Activated naive CD4-positive, alpha-beta T cell treated with anti-CD3 and anti-CD28 coated beads, Interleukin-2, amount 50 U/mL, for 72 hours (primary cell): ENCODE measurements at places on chromosomes 3 and 15.
A peak's percentile ranks its signal among the peaks of the same experiment; 100 is the strongest.

GRCh38 chr3:94071713-94072284 lies 8.9 kb downstream of the NSUN3 start:
- DNase-seq, result no peak

GRCh38 chr3:36843065-36844051 lies 79.0 kb upstream of the DCLK3 start:
- DNase-seq, result peak; percentile 67

DNA sequence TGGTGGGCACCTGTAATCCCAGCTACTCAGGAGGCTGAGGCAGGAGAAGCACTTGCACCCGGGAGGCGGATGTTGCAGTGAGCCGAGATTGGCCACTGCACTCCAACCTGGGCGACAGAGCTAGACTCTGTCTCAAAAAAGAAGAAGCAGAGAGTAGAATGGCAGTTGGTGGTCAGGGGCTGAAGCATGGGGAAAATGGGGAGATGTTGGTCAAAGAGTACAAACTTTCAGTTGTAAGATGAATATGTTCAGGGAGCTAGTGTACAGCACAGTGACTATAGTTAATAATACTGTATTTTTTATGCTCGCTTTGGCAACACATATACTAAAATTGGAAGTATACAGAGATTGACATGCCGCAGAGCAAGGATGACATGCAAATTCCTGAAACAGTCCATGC lies 41.5 kb downstream of the PCNP start:
- DNase-seq, result no peak

DNA sequence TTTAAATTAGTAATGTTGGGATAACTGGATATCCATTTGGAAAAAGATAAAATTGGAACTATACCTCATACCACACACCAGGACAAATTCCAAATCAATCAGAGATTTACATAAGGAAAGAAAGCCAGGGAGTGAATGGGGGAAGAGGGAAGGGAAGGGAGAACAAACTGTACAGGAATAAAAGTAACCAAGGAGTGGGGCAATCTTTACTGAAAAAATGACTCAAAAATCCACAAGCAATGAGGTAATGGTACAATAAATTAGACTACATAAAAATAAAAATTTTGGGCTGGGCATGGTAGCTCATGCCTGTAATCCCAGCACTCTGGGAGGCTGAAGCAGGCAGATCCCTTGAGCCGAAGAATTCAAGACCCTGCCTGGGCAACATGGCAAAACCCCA lies 82.6 kb downstream of the MLH1 start:
- DNase-seq, result no peak

DNA sequence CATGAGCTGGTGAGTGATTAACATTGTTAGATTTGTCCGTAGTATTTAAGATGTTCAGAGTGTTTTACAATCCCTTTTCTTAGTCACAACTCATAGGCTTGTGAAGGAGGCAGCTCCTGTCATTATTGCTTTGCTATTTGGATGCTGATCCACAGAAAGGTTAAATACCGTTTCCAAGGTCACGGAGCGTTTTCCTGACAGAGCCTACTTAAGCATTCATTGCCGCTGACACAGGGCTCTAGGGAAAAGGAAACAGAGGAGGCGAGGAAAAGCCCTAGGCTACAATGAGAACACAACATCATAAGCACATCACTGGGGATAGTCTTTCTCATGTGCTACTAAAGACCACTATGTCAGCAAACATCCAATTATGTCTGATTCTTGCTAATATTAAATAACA lies 38.5 kb upstream of the CPB1 start:
- DNase-seq, result no peak

DNA sequence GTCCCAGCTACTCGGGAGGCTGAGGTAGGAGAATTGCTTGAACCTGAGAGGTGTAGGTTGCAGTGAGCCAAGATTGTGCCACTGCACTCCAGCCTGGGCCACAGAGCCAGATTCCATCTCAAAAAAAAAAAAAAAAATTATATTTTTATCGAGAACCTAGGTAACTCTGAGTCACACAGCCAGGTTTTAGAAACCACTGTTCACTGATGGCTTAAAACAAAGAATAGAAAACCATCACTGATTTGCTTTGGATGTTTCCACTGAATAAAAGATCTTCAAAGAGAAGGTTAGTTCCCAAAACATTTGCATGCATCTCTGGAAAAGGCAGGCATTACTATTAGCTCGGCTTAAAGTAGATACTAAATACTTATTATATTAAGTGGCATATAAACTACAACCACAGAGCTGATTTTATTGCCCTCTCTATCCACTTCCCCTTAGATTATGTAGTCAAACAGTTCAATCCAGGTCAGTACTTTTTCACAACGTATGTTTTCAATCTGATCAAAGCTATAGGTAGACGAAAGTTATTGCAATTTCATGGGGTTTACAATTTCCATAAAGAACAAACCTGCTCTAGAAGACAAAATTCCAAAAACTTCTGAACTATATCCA lies 1.4 kb downstream of the B4GALT4 start:
- DNase-seq, result no peak

DNA sequence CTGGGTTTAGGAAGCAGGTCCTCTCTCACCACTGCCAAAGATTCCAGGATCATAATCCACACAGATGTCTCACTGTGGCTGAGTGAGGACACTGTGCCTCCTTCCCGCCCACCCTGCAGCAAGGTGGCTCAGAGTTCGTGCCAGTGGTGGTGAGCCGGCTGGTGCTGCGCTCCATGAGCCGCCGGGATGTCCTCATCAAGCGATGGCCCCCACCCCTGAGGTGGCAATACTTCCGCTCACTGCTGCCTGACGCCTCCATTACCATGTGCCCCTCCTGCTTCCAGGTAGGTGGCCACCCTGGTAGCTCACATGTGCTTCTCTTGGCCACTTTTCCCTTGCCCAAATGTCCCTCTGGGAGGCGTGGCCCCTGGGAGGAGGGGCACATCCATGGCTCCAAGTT lies 9.0 kb upstream of the RHO start:
- DNase-seq, result no peak

- no peak for DNase-seq
Observed at GRCh38 chr15:96166223-96167200, 164.0 kb upstream of the NR2F2 start.

DNA sequence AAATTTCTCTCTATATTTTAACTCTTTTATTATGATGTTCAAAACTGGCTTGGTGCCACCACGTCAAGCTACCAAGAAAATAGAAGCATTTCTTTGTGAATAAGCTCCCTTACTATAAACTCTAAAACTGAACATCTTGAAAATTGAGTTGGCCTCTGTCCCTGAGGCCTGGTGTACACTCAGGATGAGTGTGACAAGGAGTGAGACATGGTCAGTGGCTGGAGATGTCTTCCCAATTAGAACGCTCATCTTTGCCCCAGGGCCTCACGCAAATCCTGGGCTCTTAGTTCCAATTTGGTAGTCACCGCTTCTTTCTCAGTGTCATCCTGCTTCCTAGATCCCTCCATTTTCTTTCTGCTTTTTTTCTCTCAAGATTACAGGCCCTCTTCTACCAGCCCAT lies 26.2 kb downstream of the SLC2A2 start:
- DNase-seq, result no peak

DNA sequence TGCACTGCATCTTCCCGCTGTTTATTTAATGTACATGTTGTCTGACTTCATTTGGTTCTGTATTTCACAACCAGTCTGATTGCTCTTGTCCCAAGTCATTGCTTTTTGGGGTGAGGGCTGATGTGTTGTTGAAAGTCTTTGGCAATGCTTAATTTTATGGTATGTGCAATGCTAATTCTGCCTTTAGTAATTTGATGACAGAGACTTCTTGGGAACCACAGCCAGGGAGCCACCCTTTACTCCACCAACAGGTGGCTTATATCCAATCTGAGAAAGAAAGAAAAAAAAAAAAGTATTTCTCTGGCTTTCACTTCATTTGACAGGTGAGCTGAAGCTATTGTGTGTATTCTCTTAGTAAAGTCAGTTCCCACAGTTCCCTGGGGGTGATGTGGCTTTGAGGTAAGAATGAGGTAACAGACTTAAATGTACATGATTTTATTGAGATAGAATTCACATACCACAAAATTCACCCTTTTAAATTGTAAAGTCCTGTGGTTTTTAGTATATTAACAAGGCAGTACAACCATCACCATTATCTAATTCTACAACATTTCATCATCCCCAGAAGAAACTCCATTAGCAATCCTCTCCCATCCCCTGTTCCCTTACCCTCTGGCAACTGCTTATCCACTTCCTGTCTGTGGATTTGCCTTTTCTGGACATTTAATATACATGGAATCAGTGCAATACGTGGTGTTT lies 97.3 kb downstream of the SLCO3A1 start:
- no peak for DNase-seq

DNA sequence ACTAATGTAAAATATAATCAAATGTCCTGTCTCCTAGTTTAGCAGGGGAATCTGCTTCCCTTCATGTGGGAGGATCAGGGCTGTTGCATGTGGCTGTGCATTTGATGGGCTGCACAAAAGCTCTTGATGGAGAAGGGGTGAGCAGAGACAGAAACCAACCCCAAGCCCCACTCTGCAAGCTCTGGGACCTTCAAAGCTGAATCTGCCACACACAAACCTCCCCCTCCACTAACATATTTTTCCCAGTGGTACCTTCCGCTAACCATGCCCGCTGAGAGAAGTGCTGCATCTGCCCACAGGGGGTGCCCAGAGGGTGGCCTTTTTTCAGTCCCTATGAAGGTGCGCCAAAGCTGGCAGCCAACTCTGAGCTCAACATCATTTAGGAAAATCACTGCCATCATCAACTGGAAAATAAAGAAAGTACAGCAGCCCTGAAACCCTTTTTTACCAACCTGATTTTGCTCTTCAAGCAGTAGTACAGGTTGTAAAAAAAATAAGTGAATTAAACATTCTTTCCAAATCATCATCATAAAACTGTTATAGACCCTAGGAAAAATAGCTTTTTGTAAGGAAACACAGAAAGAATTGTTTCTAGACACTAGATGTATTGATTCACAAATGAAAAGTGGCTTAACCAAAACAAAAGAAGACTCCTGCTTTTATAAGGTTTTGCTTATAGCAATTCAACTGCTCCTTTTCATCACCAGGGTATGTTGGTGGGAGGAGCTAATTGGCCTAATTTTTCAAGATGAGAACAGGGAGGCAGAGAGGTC lies 97.0 kb downstream of the HHLA2 start:
- DNase-seq, result no peak

- DNase-seq, result no peak
Observed at GRCh38 chr15:100997442-100997841, 78.3 kb downstream of the LRRK1 start.

GRCh38 chr15:52800828-52801747 lies 11.0 kb upstream of the ONECUT1 start:
- DNase-seq, result no peak

DNA sequence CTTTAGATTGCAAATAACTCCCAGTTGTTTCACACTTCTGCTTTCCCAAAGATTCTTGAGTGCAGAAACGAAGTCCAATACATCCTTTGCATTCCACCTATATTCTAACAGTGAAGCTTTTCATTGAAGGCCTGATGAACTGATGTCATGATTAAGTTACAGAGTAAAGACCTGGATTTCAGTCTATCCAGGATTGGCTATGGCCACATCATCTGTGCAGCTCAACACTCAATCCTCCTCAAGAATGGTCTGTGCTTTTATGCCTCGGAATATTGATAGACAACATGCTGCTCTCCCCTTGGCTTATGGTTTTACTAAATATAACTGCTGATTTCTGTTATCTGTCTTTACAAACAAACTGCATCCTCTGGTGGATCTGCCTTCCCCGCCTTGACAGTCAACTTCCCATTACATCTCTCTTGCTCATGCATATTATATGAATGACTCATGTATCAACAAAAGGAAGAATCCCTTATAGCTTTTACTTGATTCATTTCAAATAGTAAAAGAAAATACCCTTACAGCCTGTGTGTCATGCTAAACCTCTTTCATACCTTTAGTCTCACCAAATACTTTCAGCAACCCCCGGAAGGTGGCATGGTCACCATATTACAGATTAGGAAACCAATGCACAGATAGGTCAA lies 59.5 kb downstream of the SCN11A start:
- DNase-seq, result no peak
